Natural killer cell (primary cell): ENCODE measurements at places on chromosomes 3 and 15.

DNA sequence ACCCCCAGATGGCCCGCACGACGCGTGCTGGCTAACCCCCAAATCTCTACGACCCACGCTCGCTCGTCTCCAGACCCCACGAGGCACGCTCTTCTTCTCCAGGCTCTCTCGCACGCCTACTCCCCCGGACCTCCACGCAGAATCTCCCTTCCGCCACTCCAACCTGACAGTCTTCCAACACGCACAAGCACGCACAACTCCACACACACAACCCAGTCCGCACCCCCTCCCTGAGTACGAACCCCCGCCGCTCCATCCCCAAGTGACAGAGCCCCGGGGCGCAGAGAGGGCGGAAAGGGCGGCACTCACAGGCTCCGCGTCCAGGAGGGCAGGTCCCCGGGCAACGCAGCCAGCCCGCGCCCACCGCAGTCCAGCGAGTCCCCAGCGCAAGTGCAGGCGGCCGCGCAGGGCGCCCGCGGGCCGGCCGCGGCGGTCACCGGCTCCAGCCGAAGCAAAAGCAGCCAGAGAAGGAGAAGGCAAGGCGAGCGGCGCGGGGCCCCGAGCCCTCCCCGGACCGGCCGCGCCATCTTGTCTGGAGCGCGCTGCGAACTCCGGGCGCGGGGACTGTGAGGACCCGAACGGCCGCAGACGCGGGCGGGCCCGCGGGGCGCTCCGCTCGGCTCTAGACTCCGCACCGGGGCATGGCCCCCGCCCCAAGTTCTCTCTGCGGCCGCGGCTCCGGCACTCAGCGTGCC, 794 bp downstream of the LRIG1 start:
- DNase-seq, result peak; percentile 42

DNA sequence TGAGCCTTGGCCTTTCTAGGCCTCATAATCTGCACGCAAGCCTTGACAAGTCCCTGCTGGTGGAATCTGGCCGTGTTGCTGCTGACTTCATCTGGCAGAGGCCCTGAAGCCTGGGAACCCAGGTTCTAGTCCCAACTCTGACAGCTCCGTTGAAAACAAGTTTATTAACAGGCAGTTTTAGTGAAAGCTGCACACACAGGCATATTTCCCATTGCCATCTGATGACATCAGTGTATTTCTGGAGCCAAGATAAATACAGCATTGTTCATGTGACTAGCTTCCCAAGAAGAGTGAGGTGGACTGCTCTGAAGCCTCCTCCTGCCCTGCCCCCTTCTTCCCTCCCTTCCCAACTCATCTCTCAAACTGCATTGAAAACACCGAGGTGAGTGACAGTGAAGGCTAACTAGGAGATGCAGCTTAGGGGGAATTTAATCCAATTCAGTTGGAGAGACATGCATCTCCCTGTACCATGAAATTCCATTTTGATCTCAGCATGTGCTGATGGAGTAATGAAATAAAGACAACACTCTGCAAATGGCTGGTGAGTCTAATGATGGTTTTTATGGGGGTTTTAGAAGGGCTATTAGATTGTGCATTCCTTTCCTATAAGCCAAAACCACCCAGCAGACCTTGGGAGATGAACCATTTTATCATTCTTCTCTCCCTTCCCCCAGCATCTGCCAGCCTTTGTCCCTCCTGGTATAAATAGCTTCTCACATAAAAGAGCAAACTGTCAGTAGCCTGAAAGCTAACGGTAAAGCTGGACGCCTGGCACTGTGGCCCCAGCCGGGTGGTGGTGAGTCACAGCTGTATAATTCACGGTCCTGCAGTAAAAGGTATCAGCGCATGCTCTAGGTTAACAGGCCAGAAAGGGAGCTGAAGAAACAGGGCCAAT, 38.0 kb downstream of the PRICKLE2 start:
- DNase-seq, result no peak

DNA sequence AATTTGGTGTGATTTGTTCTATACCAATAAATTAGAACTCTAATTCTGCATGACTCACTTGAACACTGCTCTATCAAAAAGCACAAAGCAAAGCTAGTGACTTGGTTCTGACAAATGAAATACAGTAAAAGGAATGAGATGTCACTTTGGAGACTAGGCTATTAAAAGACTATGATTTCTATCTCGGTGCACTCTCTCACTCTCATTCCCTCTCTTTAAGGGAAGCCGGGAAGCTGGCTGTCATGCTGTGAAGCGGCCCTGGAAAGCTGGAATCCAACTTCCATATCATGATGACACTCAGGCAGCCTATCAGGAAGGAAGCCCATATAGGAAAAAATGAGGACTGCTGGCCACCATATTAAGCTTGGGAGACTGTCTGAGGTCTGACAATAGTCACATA, 590.1 kb upstream of the CBLB start:
- no peak for DNase-seq

DNA sequence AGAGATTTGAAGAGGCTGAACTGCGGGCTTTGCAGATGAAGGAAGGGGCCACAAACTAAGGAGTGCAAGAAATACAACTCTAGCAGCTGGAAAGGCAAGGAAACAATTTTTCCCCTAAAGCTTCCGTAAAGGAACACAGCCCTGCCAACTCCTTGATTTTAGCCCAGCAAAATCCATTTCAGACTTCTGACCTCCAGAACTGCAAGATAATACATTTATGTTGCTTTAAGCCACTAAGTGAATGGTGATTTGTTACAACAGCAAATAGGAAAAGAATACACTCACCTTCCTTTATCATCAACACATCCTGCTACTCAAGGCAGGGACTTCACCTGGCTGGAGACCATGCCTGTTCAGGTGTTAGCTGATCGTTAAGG, 119.3 kb upstream of the NR2E3 start:
- no peak for DNase-seq

- DNase-seq, result no peak
Observed at GRCh38 chr3:113265231-113265630, 53.9 kb downstream of the BOC start.

GRCh38 chr3:8825153-8825825, 55.9 kb upstream of the OXTR start:
- no peak for DNase-seq

GRCh38 chr3:34207002-34207401, 408.6 kb downstream of the PDCD6IP start:
- no peak for DNase-seq

DNA sequence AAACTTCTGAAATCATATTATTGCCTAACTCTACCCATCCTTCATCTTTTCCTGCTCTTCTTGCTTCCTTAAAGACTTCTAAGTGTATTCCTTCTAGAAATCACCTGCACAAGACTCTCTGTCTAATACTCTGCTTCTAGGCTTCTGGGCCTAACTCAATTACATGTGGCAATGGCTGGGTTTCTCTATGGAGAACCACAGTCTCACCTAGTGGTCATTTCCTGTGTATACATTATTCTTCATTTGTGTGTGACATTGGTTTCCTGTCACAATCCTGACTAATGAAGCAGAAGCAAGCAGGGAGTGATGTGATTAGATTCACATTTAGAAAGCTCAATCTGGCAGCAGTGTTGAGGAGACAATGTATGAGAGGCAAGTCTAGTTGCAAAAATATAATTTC, 16.9 kb upstream of the CLDN1 start:
- no peak for DNase-seq

- DNase-seq, result no peak
Observed at GRCh38 chr3:38126121-38126892, 10.6 kb downstream of the ACAA1 start.

DNA sequence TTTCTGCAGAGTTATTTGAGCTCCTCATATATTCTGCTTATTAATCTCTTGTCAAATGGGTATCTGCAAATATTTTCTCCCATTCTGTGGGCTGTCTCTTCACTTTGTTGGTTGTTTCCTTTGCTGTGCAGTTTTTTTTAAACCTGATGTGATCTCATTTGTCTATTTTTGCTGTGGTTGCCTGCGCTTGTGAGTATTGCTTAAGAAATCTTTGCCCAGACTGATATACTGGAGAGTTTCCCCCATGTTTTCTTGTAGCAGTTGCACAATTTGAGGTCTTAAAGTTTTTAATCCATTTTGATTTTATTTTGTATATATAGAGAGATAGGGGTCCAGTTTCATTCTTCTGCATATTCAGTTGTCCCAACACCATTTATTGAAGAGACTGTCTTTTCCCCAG, 102.3 kb downstream of the POLQ start:
- DNase-seq, result no peak

GRCh38 chr3:144369129-144369879, 397.7 kb downstream of the DIPK2A start:
- no peak for DNase-seq

DNA sequence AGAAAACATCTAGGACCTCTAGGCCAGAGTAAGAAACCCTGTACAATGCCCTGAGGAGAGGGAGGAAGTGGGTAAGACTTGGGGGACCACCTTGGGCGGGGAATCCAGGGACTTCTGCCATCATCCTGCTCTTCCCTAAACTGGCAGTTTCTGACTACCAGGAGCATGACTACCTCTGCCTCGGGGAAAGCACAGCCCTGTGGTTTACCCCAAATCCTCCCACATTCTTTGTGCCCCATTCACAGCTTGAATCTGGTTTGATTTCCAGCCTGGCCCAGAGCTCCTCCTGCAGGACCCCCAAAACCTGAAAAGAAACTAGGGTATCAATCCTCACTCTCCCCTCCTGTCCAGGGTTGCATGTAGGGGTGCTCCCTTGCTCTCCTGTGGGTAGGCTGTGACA, 4.7 kb downstream of the C3orf18 start:
- DNase-seq, result no peak

DNA sequence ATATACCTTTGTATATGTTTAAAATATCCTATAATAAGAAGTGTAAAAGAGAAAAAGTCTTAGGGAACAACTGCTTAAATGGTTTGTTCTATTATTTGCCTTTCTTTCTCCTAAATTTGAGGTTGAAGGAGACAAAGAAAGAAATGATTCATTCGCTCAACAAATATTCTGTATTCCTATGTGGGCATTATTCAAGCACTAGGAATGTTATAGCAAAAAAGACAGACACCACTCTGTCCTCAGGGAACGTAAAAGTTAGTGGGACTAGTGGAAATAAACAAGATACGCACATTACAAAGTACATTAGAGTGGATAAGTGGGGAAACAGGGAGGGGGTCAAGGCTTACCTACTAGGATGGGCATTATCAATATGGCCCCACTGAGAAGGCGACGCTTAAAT, 332.2 kb downstream of the LPP start:
- no peak for DNase-seq

- DNase-seq, result no peak
Observed at GRCh38 chr3:132550579-132551305, 46.3 kb upstream of the ACKR4 start.

DNA sequence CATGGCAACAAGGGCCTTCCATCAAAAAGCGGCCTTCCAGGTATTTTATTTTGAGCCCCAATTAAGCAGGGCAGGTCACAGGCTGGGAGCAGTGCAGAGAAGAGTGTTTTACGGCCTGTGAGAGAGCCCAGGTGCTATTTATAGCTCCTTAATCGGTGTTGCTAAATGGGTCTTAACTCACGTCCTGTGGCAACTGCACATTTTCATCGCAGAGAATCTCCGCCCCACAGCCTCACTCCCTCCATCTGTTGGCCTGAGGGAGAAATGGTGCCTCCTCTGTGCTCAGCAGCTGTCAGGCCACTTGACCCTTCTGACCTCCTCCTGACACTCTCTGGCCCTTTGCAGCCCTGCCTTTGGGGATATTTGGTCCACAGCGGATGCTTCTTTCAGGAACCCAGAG, 58.6 kb downstream of the SPSB4 start:
- DNase-seq, result no peak

GRCh38 chr15:72124218-72124617, 6.0 kb downstream of the SENP8 start:
- DNase-seq, result no peak

GRCh38 chr3:33130144-33130543, 16.3 kb downstream of the CRTAP start:
- no peak for DNase-seq

GRCh38 chr3:169071003-169071402, 592.5 kb downstream of the MECOM start:
- DNase-seq, result no peak

- no peak for DNase-seq
Observed at GRCh38 chr3:196159952-196160804, 51.0 kb downstream of the ZDHHC19 start.

- DNase-seq, result no peak
Observed at GRCh38 chr3:172210355-172210754, 171.0 kb downstream of the FNDC3B start.

DNA sequence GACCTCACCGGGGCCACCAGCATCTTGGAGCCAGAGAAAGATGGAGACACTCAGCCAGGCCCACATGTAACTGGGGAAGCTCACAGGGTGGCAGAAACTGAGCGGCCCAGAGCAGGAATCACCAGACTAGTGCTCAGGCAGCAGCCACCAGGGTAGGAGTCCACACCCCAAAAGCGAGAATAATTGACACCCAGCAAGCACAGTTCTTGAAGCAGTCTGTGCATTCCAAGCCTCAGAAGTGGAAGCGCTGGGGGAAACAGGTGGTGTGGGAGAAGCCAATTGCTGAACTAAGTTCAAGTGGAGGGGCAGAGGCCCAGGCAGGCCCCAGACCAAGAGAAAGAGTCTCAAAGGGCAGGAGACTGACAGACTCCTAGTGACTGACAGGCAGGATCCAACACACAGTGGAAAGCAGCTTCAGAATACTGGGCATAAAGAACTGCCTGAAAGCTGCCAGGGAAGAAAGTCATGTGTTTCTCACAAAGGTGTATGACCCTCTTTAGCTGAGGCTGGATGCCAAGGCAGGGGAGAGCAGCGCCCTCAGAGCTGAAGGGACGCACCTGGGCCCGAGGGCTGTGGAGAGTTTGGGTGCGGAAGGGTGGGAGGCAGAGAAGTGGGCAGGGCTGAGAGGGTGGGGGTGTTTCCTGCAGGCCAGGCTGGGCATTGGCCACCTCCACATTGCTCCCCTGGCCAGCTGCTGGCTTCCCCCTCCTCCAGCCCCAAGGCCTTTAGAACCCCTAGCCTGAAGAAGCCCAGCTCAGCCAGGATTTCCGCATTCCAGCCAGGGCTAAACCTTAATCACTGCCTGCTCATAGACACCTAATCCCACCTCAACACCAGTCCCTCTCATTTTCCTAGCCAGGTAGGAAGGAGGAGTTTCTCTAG, 7.7 kb downstream of the NT5DC2 start:
- no peak for DNase-seq

DNA sequence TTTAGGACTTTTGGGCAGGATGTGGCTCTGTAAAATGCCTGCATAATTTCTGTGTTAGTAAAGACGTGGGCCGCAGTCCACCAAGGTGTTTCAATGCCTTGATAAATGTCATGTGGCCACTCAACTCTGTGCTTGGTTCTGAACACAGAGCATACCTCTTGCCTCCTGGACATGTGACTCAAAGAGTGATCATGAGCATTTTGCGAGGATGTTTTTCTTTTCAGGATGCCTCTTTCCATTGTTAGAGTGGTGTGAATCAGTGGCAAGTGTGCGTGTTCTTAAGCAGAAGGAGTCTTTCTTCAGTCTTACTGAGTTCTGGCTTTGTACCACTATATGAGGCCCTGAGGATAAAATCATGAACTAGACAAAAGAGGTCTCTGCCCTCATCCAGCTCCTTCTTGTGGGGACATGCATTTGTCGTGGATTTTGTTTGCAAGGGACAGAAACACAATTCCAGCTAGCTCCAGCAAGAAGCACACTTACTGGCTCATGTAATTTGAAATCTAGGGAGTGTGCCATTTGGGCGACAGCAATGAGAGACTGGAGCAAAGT, 363.4 kb downstream of the LRTM1 start:
- no peak for DNase-seq

GRCh38 chr15:68990992-68991500, 23.4 kb upstream of the NOX5 start:
- DNase-seq, result no peak
